ENCODE measurements at places on chromosomes 7 and 10.
A peak's percentile ranks its signal among the peaks of the same experiment; 100 is the strongest.

- H3K4me3 ChIP-seq: no peak overlapping the region
- no peaks in the 10 kb centered on the region for H3K27me3 ChIP-seq
- H3K27ac ChIP-seq: peak overlapping the region; percentile 57
- peaks cover 35% of the 10 kb centered on the region for H3K4me1 ChIP-seq
- no peaks in the 10 kb centered on the region for H3K36me3 ChIP-seq
These were observed 180.5 kb downstream of the TAX1BP1 start for GRCh38 chr7:27920281-27920946.

GRCh38 chr7:94907026-94907810 lies at the start of gene PPP1R9A:
Gene PPP1R9A, plus strand, starts transcription at chr7:94907594. Its CDS starts 2,520 bp downstream, at chr7:94910114.
- DNase-seq: no peak
- H3K27ac ChIP-seq: no peak within 1 kb of the TSS
- H3K4me1 ChIP-seq: no peaks in the 10 kb centered on the region
- no peaks in the 10 kb centered on the region for H3K27me3 ChIP-seq

GRCh38 chr10:7359954-7360353 lies 50.9 kb downstream of the SFMBT2 start:
- H3K4me1 ChIP-seq: no peaks in the 10 kb centered on the region
- H3K27ac ChIP-seq: no peak overlapping the region
- H3K27me3 ChIP-seq: no peaks in the 10 kb centered on the region
- H3K36me3 ChIP-seq: peaks cover 91% of the 10 kb centered on the region

GRCh38 chr7:2041496-2042367 lies 191.0 kb downstream of the MAD1L1 start:
- H3K4me3 ChIP-seq: no peak overlapping the region
- H3K4me1 ChIP-seq: peaks cover 55% of the 10 kb centered on the region
- H3K27ac ChIP-seq: peak overlapping the region; percentile 83
- no peaks in the 10 kb centered on the region for H3K27me3 ChIP-seq
- H3K36me3 ChIP-seq: peaks cover 33% of the 10 kb centered on the region

DNA sequence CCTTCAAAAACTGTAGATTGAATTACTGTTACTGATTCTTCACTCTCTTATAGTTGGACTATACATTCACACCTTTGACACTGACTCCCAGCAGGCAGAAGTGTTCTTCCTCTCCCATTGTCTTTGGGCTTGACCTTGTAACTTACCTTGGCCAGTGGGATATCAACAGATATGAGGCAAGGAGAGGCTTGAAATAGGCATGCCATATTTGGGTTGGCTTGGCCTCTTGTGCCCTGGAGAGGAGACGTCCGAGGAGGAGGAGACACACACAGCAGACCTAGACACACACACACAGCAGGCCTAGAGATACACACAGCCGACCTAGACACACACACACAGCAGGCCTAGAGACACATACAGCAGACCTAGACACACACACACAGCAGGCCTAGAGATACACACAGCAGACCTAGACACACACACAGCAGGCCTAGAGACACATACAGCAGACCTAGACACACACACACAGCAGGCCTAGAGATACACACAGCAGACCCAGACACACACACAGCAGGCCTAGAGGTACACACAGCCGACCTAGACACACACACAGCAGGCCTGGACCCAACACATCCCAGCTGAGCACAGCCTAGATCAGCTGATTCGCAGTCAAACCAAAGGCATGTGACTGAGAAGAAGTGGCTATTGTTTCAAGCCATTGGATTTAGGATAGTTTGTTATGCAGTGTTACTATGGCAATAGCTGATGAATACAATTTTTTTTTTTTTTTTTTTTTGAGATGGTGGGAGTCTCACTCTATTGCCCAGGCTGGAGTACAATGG lies 12.5 kb upstream of the GNA12 start:
- H3K27me3 ChIP-seq: no peaks in the 10 kb centered on the region
- H3K4me1 ChIP-seq: no peaks in the 10 kb centered on the region
- no peaks in the 10 kb centered on the region for H3K36me3 ChIP-seq
- H3K27ac ChIP-seq: no peak overlapping the region
- no peak for DNase-seq
- H3K4me3 ChIP-seq: no peak overlapping the region

DNA sequence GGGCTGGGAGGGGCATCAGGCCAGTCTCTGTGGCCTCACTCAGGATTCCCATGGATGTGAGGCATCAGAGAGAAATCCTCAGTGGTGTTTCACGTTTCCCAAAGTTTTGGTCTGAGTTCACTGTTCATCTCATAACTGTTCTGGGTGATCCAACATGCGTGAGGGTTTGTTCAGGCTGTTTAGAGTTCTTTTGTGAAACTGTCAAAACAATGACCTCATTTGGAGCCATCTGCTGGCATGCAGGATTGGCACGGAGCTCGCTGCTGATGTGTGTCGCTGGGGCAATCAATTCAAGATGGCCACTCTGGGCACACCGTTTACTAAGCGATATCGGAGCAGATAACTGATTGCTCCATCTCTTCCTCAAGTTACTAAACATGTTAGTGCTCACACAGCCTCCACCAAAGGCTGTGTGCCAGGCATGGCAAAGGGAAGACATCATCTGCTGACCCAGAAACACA lies 365.6 kb downstream of the WDR11 start:
- H3K36me3 ChIP-seq: no peaks in the 10 kb centered on the region
- no peak overlapping the region for H3K27ac ChIP-seq
- DNase-seq: no peak
- no peaks in the 10 kb centered on the region for H3K4me1 ChIP-seq

- H3K27me3 ChIP-seq: no peaks in the 10 kb centered on the region
- DNase-seq: no peak
- H3K4me3 ChIP-seq: no peak overlapping the region
- peak overlapping the region; percentile 14 for H3K27ac ChIP-seq
- H3K36me3 ChIP-seq: peaks cover 8% of the 10 kb centered on the region
These were observed 23.3 kb downstream of the WDR86 start for GRCh38 chr7:151386301-151387160.

- H3K27me3 ChIP-seq: no peaks in the 10 kb centered on the region
- no peak overlapping the region for H3K27ac ChIP-seq
These were observed 752 bp downstream of the THSD7A start for GRCh38 chr7:11831156-11831735.

DNA sequence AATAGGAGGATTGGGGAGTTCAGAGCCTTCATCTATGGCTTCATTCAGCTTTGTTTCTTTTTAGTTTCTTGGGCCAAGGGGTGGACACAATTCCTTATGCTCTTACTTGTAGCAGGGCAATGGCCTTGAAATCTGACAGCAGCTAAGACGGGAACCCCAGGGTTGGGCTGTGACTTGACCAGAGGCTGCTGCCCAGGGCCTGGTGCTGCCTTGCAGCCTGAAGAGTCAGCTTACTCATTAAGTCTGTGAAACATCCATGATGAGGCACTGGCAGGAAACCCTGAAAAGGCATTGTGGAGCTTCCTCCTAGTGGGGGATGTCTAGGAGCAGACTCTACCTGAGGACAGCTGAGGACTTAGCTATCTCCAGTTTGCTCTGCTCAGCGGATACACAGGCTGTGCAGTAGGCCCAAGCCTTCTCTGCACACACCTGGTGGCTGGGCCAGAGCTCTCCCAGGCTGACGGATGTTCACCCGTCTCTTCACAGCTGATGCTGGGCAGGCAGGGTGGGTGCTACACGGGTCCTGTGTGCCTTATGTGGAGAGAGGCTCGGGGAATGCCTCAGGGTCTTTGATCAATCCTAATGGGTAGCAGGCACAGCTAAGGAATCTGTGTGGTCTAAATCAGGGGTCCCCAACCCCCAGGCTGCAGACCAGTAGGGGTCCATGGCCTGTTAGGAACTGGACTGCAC lies 17.8 kb downstream of the CXCL12 start:
- peaks cover 4% of the 10 kb centered on the region for H3K27me3 ChIP-seq
- no peak overlapping the region for H3K27ac ChIP-seq
- H3K36me3 ChIP-seq: no peaks in the 10 kb centered on the region
- DNase-seq: no peak
- no peak overlapping the region for H3K4me3 ChIP-seq

- no peak for DNase-seq
- H3K4me1 ChIP-seq: no peaks in the 10 kb centered on the region
- no peaks in the 10 kb centered on the region for H3K27me3 ChIP-seq
These were observed 45.9 kb upstream of the ELAPOR2 start for GRCh38 chr7:87105401-87105800.

DNA sequence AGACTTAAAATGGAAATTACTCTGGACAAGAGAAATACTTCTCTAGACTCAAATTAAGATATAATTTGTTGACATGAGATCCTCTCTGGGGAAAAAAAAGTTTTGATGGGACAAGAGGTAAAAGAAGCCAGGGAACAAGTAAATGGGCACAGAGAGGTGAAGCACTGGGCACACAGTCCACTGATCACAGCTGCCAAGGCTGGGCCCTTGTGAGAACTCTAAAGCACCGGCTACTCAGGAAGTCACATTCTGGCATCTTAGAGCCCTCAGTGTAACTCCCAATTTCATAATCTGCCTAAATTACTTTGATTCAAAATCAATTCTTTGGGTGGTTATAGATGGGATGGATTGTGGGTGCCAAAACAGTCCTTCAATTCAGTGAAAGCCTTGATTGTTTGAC lies 123.2 kb upstream of the CACNA2D1 start:
- H3K4me1 ChIP-seq: no peaks in the 10 kb centered on the region
- H3K4me3 ChIP-seq: no peak overlapping the region
- no peaks in the 10 kb centered on the region for H3K36me3 ChIP-seq
- no peak for DNase-seq
- peaks cover 3% of the 10 kb centered on the region for H3K27me3 ChIP-seq

GRCh38 chr10:58237014-58237834 lies 30.5 kb downstream of the IPMK start:
- H3K36me3 ChIP-seq: peaks cover 23% of the 10 kb centered on the region
- DNase-seq: no peak
- no peaks in the 10 kb centered on the region for H3K27me3 ChIP-seq
- H3K4me1 ChIP-seq: no peaks in the 10 kb centered on the region
- H3K27ac ChIP-seq: no peak overlapping the region

DNA sequence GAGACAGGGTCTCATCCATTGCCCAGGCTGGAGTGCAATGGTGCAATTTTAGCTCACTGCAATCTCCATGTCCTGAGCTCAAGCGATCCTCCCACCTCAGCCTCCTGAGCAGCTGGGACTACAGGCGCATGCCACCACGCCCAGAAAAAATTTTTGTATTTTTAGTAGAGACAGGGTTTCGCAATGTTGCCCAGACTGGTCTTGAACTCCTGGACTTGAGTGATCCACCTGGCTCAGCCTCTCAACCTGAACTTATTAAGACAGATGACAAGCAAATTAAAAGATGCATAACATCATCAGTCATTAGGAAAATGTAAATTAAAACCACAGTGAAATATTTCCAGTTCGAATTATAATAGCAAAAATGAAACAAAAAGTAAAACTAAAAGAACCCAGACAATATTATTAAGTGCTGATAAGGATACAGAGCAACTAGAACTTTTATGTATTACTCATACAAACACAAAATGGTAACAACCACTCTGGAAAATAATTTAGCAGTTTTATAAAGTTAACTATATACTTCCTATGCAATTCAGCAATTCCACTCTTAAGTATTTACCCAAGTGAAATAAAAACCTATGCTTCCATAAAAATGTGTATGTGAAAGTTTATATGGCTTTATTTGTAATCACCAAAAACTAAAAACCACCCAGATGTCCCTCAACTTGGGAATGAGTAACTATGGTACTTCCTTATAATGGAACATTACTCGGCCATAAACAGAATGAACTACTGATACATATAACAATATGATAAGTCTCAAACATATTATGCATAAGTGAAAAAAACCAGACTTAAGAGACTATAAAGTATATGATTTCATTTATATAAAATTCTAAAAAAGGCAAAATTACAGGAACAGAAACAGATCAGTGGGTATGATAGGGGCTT lies 15.3 kb downstream of the ZFAND4 start:
- H3K27me3 ChIP-seq: no peaks in the 10 kb centered on the region

DNA sequence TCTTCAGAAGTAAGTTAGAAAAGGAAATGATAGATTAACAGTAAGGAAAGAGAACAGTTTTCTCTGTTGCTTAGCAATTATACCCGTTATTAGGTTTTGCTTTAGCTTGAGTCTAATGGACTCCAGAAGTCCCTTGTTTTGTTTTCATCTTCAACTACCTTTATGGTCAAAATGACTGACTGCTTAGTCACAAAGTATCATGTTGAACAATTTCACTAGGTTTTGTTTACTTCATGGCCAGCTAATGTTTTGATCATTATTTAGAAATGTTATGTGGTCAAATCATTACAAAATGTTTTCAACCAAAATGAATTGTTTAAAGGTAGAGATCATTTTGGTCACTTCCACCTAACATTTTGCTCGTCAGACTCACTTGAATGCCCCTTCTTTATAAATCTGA lies 1.9 kb downstream of the UBN2 start:
- peaks cover 11% of the 10 kb centered on the region for H3K36me3 ChIP-seq
- H3K4me1 ChIP-seq: peaks cover 36% of the 10 kb centered on the region
- H3K27me3 ChIP-seq: no peaks in the 10 kb centered on the region
- DNase-seq: no peak
- no peak overlapping the region for H3K27ac ChIP-seq

GRCh38 chr7:41029072-41029499 lies 673.8 kb downstream of the INHBA start:
- H3K27me3 ChIP-seq: no peaks in the 10 kb centered on the region
- H3K36me3 ChIP-seq: no peaks in the 10 kb centered on the region
- no peak overlapping the region for H3K27ac ChIP-seq
- H3K4me1 ChIP-seq: 0 out of 2 replicates have a peak, but pooled peaks cover 6% of the 10 kb centered on the region
- DNase-seq: no peak

GRCh38 chr7:114818501-114818900 lies 103.4 kb upstream of the MDFIC start:
- no peak for DNase-seq
- H3K36me3 ChIP-seq: no peaks in the 10 kb centered on the region

DNA sequence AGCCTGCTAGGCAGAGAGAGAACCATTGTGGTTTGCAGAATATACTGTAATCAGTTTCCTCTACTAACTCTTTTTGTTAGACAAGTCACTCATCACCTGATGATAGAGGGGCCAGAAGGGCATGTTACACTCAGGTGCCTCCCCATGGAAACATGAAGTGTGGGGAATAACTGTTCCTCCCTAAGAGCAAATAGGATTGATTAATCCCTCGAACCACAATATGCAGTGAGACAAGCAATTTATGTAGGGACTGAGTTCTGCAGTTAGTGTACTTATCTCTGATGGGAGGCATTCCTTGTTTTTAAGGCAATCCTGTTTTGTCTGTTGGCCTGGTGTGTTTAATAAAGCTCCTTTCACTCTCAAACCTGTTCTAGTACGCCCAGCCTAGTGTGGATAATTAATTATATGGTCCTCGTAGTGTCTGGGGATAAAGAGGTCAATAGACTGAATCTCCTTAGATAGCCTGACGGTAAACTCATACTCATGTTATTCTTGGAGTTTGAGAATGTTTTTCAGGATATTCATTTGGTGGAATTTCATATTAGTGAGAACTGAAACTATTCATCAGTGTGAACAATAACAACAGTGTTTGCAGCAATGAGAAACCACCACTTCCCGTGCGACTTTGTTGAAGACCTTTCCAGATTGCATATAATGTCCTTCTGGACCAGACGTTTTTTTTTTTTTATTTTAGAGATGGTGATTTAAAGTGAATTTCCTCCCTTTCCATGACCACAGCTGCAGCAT lies 344.8 kb upstream of the FZD8 start:
- H3K4me1 ChIP-seq: no peaks in the 10 kb centered on the region
- H3K36me3 ChIP-seq: no peaks in the 10 kb centered on the region
- H3K27ac ChIP-seq: no peak overlapping the region
- no peaks in the 10 kb centered on the region for H3K27me3 ChIP-seq
- H3K4me3 ChIP-seq: no peak overlapping the region
